CD4-positive, alpha-beta T cell treated with Interleukin-6 at 100 ng/mL for 8 hours (primary cell): ENCODE measurements at places on chromosomes 6 and 20.
A peak's percentile ranks its signal among the peaks of the same experiment; 100 is the strongest.

- no peak for DNase-seq
Observed at GRCh38 chr6:117497237-117497636, 14.8 kb downstream of the DCBLD1 start.

DNA sequence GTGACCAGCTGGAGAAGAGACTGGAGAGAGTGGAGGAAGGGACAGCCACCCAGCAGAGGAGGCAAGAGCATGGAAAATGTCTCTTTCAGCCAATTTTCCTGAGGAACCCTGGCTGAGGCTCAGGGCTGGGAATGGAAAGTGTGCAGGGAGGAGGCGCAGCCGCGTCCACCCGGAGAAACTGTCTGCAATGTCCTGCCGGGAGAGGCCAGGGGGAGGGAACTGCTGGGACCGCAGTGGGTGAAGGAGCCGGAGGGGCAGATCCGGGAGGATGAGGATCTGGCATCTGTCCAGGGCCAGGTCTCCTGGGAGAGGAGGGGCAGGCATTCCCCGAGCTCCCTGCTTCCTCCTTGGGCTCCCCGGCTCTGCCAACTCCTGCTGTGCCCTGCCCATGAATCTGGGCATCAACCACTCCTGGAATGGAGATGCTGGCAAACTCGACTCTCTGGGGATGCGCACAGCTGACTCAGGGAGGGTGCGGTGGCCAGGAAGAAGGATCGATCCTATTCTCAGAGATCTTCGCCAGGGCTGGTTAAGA is 17.4 kb upstream of the HM13 start:
- DNase-seq = no peak

DNA sequence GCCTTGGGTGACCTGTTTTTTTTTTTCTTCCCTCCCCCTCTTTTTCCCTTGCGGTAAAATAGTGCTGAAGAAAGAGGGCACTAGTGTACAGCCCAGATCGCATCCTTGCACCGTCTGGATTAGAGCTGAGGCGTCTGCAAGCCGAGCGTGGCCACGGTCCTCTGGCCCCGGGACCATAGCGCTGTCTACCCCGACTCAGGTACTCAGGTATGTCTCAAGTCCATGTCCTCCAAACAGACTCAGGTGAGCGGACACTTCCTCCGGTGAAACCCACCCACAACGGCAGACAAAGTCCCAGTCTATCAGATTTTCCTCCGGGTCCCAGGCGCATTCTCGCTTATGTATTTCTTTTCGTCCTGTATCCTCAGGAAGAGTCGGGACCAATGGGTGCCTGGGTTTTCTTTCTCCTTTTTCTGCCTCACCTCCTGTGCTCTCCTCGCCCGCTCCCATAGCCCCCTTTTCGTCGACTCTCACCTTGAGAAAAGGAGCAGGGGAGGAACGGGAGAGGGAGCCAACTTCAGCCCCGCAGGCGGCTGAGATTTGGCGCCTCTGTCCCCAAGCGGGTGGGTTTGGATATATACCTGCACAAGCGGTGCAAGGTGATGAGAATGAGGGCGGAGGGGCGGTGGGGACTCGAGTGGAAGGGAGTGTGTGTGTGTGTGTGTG is 1.1 kb upstream of the GRM1 start:
- DNase-seq = no peak

DNA sequence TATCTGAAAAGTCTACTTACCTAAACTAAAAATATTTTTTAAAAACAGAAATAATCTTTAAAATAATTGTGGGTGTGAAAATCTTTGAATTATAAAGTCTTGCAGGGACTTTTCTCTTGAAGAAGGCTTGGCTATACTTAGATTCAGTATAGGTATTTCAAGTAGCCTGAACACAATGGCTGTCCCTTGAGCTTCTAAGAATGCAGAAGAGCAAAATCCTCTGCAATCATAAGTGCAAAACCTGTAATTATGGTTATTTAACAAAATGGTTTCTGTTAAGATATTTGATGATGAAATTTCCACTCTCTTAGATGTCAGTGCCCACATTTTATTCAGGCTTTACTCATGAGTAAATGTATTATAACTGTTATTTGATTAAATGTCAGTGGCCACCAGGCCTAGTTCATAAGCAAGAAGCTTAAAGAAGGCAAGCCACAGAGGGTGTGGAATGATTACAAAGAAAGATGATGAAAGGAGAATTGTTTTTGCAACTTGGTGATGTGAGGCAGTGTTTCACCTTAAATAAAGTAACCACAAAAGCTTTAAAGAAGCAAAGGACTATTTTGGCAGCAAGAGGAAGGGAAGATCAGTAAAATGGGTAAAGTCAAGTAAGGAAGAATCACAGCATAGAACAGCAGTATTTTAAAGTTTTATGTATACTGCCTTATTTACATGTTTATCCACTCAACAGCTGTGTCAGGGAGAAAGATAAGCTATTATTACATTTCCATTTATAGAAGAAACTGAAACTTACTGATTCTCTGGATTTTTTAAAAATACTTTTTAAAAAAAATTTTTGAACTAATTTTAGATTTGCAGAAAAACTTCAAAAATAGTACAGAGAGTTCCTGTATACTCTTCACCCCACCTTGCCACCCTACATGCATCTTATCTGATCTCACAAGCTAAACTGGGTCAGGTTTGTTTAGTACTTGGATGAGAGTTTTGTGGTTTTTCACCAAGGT is 351.2 kb upstream of the RUNX2 start:
- DNase-seq = peak; percentile 51

GRCh38 chr20:8536262-8536618 is 404.2 kb downstream of the PLCB1 start:
- no peak for DNase-seq

DNA sequence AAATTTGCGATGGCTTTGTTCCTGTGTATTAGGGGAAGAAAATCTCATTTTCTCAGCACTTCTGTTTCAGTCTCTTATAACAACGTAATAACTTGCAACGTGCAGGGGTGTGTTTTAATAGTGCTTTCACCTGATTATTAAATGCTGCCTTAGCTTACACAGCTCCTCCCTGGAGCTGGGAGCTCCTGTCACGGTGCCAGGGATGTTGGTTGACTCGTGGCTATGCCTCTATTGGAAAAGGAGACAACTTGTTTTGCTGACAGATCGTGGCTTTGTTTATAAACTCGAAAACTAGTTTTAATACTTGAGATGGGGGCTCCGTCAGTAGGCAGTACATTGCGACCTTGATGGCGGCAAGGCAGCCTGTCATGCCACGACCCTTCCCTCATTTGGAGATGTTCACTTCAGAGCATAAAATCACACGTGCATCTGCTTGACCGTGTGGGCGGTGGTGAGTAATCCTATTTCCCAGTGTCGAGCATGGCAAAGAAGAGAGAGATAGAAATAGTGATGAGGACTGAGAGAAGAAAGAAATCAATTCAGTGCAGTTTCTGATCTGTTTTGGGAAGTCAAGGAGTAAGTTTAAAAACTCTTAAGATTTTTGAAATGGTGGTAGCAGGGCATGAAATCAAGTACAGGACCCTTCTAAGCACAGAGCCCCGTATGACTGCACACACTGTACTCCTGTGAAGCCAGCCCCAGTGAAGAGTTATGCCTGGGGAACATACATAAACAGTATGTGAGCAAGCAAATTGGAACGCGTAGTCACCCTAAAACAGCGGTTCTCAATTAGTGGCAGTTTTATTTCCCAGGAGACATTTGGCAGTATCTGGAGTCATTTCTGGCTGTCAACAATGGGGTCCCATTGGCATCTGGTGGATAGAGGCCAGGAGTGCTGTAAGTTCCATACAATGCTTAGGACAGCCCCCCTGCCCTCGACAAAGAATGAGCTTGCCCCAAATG is 147.2 kb downstream of the DOK5 start:
- DNase-seq = no peak

DNA sequence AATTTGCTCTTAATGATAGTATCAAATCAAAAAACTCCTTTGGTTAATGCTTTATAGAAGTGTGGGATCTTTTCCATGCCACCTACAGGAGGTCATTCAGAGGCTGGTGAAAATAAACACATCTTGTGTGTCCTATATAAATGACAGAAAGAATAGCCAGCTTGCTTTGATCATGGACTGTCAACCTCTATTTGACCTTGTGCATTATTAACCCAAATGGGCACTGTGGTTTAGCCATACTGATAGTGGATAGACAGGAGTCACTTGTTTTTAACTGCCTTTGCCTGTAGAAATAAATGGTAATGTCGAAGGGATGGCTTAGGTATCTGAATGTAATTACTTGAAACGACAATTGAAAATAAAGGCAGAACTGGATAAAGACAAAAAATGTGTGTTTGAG is 123.8 kb downstream of the CDKAL1 start:
- no peak for DNase-seq

- no peak for DNase-seq
Observed at GRCh38 chr20:16710781-16711180, 19.0 kb upstream of the SNRPB2 start.

GRCh38 chr6:11132194-11132888 is 20.8 kb upstream of the ERVFRD-1 start:
- DNase-seq = no peak

DNA sequence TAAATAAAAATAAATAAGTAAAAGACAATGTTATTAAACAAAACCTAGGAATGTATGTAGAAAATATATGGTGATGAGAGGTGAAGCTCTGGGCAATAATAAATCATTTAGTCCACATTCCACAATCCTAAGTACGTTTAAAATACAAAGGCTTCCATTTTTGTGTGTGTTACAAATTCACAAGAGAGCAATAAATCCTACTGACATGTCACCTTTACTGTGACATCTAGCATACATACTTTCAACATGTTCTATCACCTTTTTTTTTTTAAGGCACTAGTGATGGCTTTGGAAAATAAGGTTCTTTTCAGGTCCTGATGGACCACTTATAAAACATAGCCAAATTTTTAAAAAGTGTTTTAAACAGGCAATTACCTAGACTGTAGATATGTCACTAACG is 12.0 kb downstream of the REV3L start:
- no peak for DNase-seq

DNA sequence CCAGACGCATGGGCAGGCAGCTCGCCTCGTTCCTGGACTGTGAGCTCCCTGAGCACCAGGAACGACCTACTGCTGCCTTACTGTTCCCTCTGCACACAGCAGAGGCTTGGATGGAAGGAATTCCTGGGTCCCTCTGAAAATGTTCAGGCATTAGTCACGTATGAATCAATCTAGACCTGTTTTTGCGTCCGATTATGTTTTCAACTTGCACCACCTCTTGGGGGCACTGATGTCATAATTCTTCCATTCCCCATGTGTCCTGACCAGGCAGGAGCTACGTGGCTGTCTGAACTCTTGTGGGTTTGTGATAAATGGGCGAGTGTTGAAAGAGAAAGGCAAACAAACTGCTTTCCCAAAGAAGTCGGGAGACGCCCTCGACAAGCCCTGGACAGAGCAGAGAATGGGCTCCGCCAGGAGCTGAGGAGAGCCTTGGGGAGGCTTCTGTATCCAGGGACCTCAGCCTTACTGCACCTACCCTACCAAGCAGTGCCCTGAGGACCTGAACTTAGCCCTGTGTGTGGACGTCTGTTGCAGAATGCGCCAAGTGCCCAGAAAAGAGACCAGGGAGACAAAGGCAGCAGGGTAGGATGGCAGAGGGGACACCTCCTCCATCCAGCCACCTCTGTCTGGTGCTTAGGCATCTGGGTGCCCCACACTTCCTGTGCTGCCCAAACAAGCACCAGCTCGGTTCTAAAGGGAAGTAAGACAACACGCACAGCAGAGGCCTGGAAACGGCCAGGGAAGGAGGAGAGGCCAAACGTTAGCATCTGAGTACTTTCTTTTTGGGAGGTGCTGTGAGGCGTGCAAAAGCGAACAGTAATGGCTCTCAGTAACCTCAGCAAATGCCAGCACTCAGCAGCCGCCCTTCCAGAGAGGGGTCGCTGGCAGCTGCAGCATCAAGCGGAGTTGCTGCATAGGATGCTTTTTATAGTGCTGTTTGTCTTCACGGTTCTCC is 124.2 kb downstream of the LY86 start:
- DNase-seq = no peak

DNA sequence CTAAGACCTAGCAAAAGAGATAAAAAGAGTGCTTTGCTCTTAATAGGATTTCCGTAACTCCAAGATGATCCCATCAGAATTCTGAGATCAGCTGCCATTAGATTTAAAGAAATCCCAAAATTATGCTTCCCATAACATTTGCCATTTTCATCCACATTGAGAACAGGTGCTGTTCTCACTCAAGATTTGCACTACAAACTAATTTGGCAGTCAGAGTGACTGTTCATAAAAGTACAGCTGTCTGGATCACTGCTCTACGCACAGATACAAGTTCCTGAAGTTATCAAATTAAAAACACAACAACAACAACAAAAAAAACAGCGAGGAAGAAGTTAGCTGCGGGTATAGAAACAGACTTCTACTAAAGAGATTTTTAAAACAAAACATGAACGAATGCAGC is 58.1 kb downstream of the ASCC3 start:
- DNase-seq = no peak

DNA sequence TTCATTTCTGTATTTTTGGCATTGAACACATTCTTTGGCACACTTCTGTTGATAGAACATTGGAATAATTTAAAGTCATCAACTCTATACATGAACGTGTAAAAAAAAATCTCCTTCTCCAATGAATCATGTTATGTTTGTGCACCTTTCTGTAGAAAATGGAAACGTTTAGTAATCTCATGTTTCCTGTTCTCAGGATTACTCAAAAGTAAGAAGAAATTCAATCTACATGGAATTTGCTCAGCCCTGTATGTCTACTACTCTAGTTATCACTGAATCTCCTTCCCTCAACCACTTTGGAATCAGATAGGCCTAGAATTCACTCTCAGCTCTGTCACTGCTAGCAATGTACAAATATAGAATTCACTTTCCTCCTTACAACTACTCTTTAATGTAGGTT is 103.6 kb downstream of the COL21A1 start:
- no peak for DNase-seq

DNA sequence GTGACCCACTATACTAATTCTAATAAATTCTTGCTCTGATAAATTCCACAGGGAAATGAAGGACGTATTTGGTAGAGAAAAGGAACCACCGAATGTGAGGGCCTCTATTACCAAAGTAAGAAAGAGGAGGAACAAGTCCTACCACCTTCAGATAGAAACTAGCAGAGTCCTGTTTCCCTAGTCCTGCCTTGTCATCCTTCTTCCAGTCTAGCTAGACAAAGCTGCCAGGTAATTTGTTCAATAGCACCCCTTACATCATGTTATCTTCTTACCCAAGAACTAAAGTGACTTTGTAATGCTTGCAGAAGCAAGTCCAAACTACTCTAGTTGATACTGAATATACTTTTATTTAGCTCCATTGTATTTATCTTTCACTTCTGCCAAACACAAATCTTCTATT is 29.3 kb upstream of the FAM83B start:
- DNase-seq = no peak

DNA sequence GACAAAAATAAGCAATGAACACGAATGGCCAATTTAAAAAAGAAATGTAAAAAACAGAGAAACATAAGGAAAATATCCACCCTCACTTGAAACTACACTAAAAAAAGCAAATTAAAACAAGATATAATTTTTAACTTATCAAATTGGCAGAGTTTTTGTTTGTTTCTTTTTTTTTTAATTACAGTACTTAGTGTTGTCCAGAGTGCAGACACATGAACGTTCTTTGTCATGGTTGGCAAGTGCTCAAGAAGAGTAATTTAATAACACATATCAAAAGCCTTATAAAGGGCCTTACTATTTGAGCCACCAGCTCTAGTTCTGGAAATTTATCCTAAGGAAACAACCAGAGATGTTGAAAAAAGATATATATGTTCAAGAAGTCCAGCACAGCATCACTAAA is 142.3 kb downstream of the ATXN1 start:
- DNase-seq = no peak

GRCh38 chr6:34834789-34835518 is 43.1 kb downstream of the BLTP3A start:
- DNase-seq = no peak
